ENCODE measurements at places on chromosomes 1 and 21. TPM values are rescaled to one million over a fixed set of nuclear protein-coding genes. Genes with fewer than 3 reads are reported as not detected.

The SPATA21 gene
- 0.77 TPM for polyA plus RNA-seq

DNA sequence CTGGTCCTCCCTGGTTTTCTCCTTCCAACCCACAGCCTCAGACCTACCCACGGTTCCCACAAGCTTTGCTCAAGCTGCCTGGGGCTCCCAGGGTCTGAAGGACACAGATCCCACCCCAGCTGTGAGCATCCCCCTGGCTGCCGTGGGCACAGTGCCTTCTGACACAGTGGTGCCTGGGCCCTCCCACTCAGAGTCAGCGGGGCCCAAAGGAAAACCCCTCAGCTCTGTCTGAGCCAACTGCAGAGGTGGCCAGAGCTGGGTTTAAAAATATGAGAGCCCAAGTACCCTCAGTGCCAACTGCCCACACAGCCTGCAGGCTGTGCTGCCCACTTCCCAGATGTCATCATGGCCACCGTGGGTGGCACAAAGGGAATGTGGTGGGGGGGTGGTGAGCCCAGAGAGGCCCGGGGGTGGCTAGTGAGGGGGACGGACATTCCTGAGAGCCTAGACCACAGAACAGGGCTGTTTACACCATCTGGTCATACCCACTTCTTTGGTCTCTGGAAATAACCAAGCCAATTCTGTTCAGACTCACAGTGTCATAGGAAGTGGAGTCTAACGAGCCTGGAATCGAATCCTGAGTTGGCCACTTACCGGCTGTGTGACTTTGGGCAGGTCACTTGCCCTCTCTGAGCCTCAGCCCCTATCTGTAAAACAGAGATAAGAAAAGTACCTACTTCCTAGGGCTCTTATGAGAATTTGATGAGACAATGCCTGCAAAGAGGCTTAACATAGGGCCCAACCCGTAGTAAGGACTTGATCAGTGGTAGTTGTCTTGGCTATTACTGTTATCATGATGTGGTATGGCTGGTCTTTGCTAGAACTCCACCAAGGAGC, 85.5 kb downstream of the CAMK2N1 start:
- no peaks in the 10 kb centered on the region for H3K4me1 ChIP-seq
- no peak for DNase-seq
- no peaks in the 10 kb centered on the region for H3K27me3 ChIP-seq
- no peak overlapping the region for H3K27ac ChIP-seq
- H3K36me3 ChIP-seq, result no peaks in the 10 kb centered on the region
- H3K4me3 ChIP-seq, result no peak overlapping the region

DNA sequence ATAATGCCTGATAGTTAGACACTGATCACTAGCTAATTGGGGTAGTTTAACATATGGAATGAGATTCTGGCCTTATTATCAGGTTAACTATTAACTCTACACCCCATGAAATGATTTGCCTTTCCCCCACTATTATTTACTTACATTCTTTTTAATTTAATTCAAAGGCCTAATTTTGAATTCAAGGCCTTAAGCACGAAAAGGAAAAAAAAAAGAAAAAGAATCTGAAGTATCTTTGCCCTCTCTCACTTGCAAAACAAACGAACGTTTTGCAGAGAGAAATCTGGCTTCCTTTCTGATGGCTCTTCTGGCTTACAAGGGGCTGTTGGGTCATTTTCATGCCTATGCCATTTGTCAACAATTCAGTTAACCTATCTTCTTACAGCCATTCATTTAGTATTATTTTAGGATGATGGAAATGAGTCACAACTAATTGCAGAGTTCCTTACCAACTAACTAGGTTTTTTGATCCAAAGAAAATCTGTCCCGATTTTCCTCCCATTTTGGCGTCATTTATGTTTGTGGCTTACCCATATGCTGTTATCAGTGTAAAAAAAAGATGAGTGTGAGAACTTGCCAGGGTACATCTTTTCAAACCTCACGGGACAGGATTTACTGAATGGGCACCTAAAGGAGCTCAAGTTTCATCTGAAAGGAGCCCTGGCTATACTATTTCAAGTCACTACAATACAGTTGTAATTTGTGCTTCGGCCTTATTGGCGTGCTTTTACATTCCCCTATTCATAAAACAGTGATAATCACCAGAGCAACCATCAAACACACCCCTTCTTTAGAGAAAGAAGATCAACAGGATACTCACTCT, 1.9 kb upstream of the ERRFI1 start:
- no peak for DNase-seq
- peaks cover 22% of the 10 kb centered on the region for H3K4me1 ChIP-seq
- no peaks in the 10 kb centered on the region for H3K27me3 ChIP-seq

- no peaks in the 10 kb centered on the region for H3K4me1 ChIP-seq
- no peak overlapping the region for H3K4me3 ChIP-seq
- no peak for DNase-seq
- H3K27me3 ChIP-seq, result peaks cover 4% of the 10 kb centered on the region
These were observed 157.0 kb upstream of the GREM2 start for GRCh38 chr1:240768979-240769378.

The FCRL1 gene
- polyA plus RNA-seq, result not detected

- DNase-seq, result no peak
- no peaks in the 10 kb centered on the region for H3K36me3 ChIP-seq
- peaks cover 10% of the 10 kb centered on the region for H3K4me1 ChIP-seq
- H3K4me3 ChIP-seq, result peak overlapping the region; percentile 9
These were observed 78.7 kb upstream of the ZNF281 start for GRCh38 chr1:200488375-200489165.

DNA sequence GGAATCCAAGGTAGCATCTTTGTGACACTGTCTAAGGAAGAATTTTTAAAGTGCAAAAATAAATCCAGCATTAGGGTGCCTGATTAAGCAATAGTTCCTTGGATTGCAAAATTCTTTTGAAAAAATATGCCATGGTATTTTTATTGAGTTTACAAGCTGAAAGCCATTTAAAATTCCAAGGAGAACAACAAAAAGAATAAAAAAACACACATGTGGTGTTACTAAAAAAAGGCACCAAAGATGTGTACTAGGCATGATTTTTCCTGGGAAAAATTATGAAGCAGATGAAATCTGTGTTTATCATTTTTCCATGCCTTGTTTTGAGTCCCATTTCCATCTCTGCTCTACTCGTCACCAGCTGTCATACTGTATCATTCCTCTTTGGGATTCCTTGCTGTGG, 157.0 kb upstream of the ZNHIT6 start:
- H3K4me1 ChIP-seq, result no peaks in the 10 kb centered on the region
- no peak for DNase-seq
- no peak overlapping the region for H3K27ac ChIP-seq
- no peak overlapping the region for H3K4me3 ChIP-seq
- H3K36me3 ChIP-seq, result no peaks in the 10 kb centered on the region

All from pancreas (tissue), 10 donors.